A549 (cell line): ENCODE measurements at places on chromosomes 3 and 15.
A peak's percentile ranks its signal among the peaks of the same experiment; 100 is the strongest.

DNA sequence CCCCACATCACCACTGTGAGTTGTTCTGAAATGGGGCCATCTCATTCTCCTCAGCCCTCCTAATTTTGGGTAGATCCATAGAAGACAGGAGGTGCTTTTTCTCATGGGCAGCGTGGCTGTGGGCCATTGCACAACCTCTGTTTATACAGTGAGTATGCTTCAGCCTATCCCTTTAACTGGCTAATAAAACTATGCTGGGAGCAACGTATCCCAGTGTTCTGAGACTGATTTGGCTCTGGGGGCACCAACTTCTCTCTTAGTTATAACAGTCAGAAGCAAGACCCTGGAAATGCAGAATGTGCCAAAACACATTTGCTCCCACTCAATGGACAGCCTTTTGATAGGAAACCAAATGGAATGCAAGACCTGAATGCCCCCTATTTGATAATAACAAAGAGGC is 97.1 kb upstream of the ICE2 start:
- DNase-seq = peak; percentile 30

DNA sequence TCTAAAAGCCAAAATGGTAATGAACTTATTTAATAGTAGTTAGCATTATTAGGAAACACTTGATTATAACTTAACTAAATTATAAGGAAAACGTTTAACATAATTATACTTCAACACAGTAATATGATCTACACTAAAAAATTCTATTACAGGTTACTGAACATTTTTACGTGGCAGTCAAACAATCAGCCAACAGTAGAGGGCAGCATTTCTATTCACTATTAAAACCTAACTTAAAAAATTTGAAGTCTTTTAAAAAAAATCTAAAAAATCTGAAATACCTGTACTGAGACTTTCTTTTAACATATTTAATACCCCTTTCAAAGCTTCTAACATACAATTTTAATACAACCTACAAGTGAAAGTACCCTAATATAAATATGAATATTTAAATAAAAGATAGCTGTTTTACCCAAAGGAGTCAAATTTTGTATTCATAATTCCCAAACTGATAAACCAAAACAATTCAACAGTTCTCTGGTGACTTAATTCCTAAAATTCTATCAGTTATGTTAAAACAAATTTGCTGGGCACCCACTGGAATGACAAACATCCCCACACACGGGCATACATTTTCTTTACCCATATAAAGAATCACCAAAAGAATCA is 41.5 kb downstream of the DLG1 start:
- DNase-seq = no peak

DNA sequence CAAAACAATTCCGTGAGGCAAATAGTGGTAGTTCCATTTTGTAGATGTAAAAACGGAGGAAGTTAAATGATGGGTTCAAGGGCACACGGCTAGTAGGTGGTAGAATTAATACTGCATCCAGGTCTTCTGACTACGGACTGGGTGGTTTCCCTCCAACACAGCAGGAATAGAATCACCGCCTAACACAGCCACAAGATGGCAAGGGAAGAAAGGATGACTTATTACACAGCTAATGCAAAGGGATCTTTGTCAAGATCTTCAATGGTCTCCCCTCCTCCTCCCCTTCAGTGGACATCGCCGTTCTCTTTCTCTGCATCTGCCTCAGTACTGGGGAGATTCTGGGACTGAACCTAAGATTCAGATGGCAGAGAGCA is 524 bp upstream of the TOPBP1 start:
- no peak for DNase-seq

DNA sequence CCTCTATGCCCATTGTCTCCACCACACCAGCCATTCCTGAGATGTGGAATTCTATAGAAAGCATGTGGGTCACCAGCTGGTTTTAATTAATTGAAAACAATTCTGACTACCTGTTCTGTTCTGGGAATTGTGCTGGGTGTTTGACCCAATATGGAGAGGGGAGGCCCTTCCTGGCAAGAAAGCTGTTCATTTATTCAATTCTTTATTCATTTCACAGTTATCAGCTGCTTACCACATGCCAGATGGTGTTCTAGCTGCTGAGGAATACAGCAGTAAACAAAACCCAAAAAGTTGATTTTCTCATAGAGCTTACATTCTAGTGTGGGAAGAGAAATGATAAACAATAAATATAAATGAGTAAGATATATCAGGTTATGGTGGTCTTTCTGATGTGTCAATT is 296.1 kb upstream of the RASGRP1 start:
- DNase-seq = no peak

DNA sequence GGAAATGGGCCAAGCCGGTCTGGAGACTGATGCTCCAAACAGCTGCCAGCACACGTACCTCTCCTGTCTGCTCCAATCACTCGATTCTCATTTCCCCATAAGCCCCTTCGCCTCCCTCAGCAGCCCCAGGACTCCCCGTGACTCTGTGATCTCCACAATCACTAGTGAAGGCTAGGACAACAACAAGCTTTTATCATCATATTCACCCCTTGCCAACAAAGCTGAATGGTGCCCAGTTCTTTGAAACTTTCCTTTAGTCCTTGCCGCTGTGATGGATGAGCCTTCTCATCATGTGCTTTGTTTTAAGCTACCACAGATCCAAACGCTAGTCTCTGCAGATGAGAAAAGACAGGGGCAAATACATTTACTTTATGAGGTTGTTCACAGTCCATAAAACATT is 242.0 kb downstream of the SV2B start:
- no peak for DNase-seq

GRCh38 chr15:40293905-40294895 is 11.3 kb upstream of the ANKRD63 start:
- no peak for DNase-seq

DNA sequence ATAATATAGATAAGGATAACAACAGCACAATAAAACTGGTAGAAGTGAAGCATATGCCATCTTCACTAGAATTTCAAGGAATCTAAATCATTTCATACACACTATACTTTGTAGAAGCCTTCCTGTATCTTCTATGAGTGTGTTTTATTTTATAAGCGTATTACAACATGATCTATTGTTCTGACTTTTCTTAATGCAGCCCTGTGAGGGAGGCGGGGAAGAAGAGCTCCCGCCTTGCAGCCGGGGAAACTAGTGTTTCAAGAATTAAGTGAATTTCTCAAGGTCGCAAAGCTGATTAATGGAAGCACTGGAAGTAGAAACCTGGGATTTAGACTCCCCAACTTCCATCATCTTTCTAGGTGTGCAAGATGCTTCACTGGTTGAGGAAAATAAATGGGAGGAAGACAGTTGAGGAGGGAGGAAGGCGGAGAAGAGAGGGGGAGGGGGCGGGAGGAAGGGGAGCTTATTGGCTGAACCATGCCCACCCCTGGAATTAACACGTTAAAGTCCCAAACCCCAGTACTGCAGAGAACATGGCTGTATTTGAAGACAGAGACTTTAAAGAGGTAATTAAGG is 32.9 kb downstream of the VGLL4 start:
- no peak for DNase-seq

DNA sequence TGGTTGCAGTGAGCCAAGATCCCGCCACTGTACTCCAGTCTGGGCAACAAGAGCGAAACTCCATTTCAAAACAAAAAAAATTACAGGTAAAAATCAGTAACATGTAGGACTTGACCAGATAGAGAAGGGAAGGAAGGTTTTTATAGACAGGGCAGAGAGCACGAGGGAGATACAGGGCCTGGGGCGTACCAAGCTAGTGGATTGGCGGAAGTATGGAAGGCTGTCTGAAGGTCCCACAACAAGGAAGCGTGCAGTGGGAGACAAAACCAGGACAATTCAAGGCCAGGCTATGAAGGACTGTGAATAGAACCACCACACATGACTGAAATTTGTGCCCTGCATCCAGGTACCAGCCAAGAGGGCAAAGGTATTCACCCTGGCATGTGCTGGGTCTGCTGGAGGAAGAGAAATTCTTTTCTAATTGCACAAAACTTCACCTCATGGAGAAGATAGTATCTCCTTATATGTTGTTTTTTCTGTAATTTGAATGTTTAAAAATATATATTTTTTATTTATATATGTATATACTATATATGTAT is 33.0 kb upstream of the BCL2A1 start:
- DNase-seq = no peak

DNA sequence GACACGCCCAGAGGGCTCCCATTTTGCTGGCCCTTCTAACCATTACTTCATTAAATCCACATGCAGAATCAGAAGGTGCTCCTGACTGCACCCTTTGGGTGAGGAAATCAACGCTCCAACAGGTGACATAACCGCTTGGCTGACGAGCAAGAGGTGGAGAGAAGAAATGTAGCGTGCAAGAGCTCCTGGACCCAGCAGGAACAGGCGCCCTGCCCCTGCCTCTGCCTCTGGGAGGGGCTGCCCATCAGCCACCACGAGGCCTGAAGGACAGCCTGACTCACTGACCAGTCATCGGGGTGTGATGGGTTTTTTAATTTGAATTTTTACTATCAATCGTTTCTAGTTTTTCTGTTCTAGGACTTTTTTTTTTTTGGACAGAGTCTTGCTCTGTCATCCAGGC is 218.2 kb downstream of the ADAMTS17 start:
- DNase-seq = no peak

DNA sequence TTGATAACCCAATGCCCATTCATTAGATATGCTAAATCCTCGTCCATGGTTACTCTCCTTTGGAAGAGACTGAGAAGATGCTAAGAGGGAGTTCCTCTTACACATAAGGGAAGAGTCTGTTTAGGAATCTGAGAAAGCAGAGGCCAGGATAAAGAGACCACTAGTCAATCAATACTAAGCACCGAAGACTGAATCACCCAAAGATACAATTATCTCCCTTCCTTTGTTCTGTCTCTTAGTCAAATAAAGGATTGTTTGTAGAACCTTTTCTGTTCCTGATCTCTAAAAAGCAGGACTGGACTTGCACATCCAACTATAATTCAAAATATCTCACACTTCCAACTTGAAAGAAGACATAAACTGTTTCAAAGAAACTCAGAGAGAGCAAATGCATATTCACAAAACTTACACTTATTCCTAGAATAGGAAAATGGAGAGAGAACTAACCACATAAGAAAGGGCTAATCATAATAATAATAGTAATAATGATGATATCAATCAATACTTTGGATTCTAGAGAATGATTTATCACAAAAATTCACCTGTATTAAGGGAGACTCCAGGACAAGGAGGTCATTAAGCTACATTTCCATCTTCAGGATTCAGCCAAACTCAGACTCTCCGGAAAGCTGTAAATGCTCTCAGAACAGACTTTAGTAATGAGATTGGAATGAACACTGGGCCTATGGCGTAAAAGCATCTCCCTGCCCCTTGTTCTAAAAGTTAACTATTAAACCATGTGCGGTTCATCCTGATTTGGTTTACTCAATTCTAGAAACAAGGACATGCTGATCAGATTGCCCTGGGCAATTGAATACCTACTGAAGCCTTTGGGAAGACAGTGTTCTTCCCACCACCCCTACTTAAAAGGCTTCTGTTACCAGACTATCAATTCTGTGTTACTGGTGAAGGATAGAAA is 401.5 kb downstream of the ZBTB20 start:
- DNase-seq = peak; percentile 79

GRCh38 chr3:10625323-10625722 is 119.9 kb upstream of the ATP2B2 start:
- DNase-seq = no peak

- no peak for DNase-seq
These were observed 11.2 kb downstream of the SOX2 start for GRCh38 chr3:181722766-181723425.

- DNase-seq = no peak
These were observed 101.2 kb downstream of the SEC22A start for GRCh38 chr3:123302961-123303360.

GRCh38 chr3:31300456-31301443 is 232.0 kb upstream of the STT3B start:
- DNase-seq = no peak

DNA sequence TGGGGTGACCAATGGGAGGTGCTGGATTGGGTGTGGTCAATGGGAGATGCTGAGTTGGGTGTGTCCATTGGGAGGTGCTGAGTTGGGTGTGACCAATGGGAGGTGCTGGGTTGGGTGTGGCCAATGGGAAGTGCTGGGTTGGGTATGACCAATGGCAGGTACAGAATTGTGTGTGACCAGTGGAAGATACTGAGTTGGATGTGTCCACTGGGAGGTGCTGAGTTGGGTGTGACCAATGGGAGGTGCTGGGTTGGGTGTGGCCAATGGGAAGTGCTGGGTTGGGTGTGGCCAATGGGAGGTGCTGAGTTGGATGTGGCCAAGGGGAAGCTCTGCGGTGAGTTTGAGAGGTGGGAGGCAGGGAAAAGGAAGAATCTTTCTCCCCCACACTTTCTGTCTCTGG is 250.0 kb upstream of the PROK2 start:
- no peak for DNase-seq

- no peak for DNase-seq
These were observed 73.9 kb upstream of the RASGRF1 start for GRCh38 chr15:79164465-79164864.

DNA sequence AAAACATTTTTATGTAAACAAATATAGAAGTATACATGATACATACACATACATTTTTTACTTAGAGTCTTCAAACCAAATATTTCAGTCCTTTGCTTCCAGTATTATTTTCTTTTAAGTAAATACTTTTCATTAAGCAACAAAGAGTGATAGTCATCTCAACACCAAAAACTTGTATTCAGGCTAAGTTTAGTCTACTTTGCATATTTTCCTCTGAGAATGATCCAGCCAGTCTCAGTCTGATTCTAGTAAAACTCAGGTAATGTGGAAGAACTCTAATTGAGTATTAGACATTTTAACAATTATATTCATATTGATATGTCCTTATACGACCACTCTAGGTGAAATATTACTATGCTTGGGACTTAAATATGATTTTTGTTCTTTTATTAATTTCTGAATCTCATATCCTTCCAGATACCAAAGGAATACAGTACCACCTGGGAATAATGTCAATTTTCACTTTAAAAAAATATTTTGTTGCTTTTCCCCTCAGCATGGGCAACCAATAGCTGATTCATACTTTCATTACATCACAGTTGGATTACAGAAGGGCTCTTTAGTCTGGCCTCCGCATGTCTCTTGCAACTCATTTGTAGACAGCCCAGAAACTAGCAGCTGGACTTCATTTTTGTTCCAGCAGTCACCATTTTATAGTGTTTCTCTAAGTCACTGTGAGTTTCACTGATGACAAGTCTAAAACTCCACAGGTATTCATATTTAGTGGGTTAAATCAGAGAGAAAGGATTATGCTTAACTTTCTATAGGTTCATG is 390.4 kb downstream of the ZBTB20 start:
- no peak for DNase-seq

- no peak for DNase-seq
These were observed 460.4 kb upstream of the NAALADL2 start for GRCh38 chr3:174398761-174399160.

- DNase-seq = no peak
These were observed 37.0 kb downstream of the ATP8B4 start for GRCh38 chr15:50082066-50082465.

DNA sequence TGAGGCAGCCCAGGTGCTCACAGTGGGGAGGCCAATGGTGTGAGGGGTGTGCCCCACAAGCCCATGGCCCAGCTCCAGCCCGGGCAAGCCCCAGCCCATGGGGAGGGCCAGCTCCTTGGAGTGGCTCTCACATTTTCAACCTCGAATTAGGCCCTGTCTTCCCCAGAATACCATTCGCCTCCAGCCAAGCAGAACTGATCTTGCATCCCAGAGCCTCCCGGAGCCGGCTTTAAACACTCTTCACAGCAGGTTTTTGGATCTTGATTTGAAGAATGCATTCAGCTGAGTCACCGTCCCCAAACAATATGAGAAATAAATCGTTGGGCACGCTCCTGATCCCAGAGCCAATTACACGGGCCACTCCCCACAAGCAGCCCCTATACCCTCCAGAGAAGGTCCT is 23.7 kb downstream of the TPRA1 start:
- DNase-seq = no peak

- DNase-seq = peak; percentile 77
These were observed 7.3 kb downstream of the PAQR5 start for GRCh38 chr15:69305933-69306568.
